ENCODE measurements at places on chromosomes 3 and 15.

- no peak overlapping the region for H3K4me3 ChIP-seq
- no peak overlapping the region for H3K27ac ChIP-seq
- DNase-seq, result no peak
- H3K36me3 ChIP-seq, result no peaks in the 10 kb centered on the region
These were observed 73.8 kb upstream of the ATP13A5 start for GRCh38 chr3:193452338-193452737.

- peaks cover 66% of the 10 kb centered on the region for H3K27me3 ChIP-seq
- H3K27ac ChIP-seq, result no peak overlapping the region
- no peak overlapping the region for H3K4me3 ChIP-seq
- H3K4me1 ChIP-seq, result no peaks in the 10 kb centered on the region
These were observed 100.9 kb upstream of the ROPN1 start for GRCh38 chr3:124092811-124093210.

DNA sequence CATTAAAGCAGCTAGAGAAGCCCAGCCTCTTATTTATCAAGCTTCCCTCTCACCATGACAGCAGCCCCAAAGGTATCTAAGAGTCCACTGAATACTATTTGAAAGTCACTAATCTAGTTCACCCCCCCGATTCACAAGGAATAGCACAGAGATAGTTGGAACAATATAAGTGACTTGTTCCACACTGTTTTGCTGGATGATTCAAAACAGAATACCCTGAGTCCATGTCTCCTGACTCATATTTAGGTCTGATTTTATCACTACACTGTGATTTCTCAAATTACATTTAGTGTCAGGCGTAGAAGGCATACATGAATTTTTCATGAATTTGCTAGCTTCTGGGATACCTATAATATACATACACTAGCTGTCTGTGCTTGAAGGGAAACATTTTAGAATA is 18.7 kb upstream of the EOGT start:
- H3K27me3 ChIP-seq, result no peaks in the 10 kb centered on the region
- no peaks in the 10 kb centered on the region for H3K4me1 ChIP-seq
- H3K27ac ChIP-seq, result no peak overlapping the region
- H3K4me3 ChIP-seq, result no peak overlapping the region

- H3K27ac ChIP-seq, result no peak overlapping the region
- H3K36me3 ChIP-seq, result no peaks in the 10 kb centered on the region
- no peak for DNase-seq
- no peak overlapping the region for H3K4me3 ChIP-seq
These were observed 35.3 kb downstream of the FOXL2 start for GRCh38 chr3:138911621-138912020.

GRCh38 chr15:98938799-98939198 is 68.8 kb downstream of the PGPEP1L start:
- H3K4me3 ChIP-seq, result no peak overlapping the region
- no peak overlapping the region for H3K27ac ChIP-seq
- no peak for DNase-seq
- H3K36me3 ChIP-seq, result peaks cover 31% of the 10 kb centered on the region
- no peaks in the 10 kb centered on the region for H3K4me1 ChIP-seq

DNA sequence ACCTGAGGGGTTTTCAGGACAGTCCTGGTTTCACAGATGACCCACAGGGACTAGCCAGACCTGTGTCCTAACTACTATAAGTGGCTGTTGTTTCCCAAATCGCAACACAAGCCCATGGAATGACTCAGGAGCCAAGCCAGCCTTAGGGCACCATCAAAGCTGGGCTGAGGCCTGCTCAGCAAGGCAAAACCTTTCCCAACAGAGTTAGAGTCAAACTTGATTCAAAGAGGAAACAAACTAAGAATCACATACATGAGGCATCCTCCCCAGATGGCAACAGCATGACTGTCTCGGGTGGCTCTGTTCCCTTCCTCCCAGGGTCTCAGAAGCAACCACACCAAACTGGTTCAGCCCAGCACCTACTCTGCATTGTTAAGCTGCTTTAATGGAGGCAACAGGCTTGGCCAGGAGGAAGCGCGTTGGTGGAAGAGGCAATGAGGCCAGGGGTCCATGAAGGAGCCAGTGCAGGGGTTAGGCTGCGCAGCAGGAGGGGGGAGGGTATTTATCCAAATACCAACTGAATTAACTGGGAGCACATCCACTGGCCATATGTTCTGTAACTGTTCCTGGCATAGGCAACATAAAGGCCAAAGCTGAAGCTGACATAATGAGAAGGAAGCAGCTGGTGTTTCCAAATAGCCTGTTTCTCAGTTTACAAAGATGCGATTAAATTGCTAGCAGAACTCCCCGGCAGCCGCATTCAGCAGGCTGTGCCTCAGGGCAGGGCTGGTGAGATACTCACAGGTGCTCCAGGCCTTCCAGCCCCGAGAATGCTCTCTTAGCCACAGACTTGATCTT is 102.4 kb downstream of the LRIG1 start:
- no peaks in the 10 kb centered on the region for H3K27me3 ChIP-seq
- H3K27ac ChIP-seq, result no peak overlapping the region
- no peak overlapping the region for H3K4me3 ChIP-seq
- no peak for DNase-seq

- no peaks in the 10 kb centered on the region for H3K27me3 ChIP-seq
- no peaks in the 10 kb centered on the region for H3K36me3 ChIP-seq
- no peak overlapping the region for H3K4me3 ChIP-seq
- no peaks in the 10 kb centered on the region for H3K4me1 ChIP-seq
- H3K27ac ChIP-seq, result no peak overlapping the region
- DNase-seq, result no peak
These were observed 166.4 kb downstream of the CADPS start for GRCh38 chr3:62708638-62709373.

- no peak for DNase-seq
- H3K27ac ChIP-seq, result no peak overlapping the region
- H3K4me1 ChIP-seq, result no peaks in the 10 kb centered on the region
- H3K4me3 ChIP-seq, result no peak overlapping the region
These were observed 237.3 kb downstream of the IL5RA start for GRCh38 chr3:2872884-2873283.

DNA sequence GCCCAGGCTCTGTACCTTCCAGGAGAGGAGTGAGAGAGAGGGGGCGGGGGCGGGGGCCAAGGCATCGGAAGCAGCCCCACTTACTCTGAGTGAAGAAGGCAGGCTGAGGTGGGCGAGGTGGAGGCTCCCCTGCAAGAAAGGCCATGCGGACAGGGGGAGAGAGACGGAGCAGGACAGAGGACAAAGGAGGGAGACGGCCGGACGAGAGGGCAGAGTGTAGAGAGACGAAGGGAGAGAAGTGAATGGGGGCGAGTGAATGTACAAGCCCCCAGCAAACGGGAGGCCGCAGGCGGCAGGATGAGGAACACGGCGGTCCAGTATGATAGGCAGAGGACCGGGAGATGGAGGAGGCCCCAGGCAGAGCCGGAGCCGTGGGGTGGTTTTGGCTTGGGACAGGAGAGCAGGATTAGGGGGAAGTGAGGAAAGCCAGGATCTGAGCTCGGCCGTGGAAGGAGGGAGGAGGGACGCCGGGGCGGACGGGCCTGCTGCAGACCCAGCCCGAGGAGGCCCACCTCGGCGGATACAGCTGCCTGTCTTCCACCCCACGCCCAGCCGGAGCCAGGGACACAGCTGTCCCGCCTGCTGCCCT is 38.8 kb downstream of the TNK2 start:
- H3K36me3 ChIP-seq, result peaks cover 25% of the 10 kb centered on the region
- no peak for DNase-seq
- H3K4me1 ChIP-seq, result no peaks in the 10 kb centered on the region
- H3K27me3 ChIP-seq, result no peaks in the 10 kb centered on the region

All from stimulated activated naive B cell treated with anti-CD40 and anti-IgM and Interleukin-4, amounts not matched to agents 10 μg/mL and 1 μg/mL and 100 μg/mL, for 72 hours (primary cell).